ENCODE measurements at places on chromosomes 1 and 21. TPM values are rescaled to one million over a fixed set of nuclear protein-coding genes. Genes with fewer than 3 reads are reported as not detected.

GRCh38 chr1:77047978-77048614, 171.1 kb downstream of the PIGK start:
- H3K4me1 ChIP-seq = peaks cover 20% of the 10 kb centered on the region
- no peaks in the 10 kb centered on the region for H3K36me3 ChIP-seq
- H3K27ac ChIP-seq = no peak overlapping the region
- DNase-seq = no peak
- H3K4me3 ChIP-seq = no peak overlapping the region

GRCh38 chr1:156384007-156384406, 15.0 kb downstream of the RHBG start:
- H3K27me3 ChIP-seq = peaks cover 27% of the 10 kb centered on the region
- peaks cover 4% of the 10 kb centered on the region for H3K4me1 ChIP-seq
- DNase-seq = no peak
- no peaks in the 10 kb centered on the region for H3K36me3 ChIP-seq
- H3K27ac ChIP-seq = no peak overlapping the region

DNA sequence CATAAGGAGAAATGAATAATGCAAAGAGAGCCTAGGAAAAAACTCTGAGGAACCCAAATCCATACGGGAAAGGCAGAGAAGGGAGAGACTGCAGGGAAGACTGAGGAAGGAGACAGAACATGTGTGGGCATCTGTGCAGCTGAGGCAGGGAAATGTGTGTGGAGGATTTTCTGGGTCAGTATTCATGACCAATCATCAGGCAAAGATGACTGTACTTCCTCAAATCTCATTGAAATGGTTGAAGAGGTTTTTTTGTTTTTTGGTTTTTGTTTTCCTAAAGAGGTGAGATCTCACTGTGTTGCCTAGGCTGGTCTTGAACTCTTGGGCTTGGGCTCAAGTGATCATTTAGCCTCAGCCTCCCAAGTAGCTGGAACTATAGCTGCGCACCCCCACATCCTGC, 15.7 kb downstream of the DIP2A start:
- peaks cover 12% of the 10 kb centered on the region for H3K36me3 ChIP-seq
- no peak overlapping the region for H3K27ac ChIP-seq
- no peak for DNase-seq
- H3K27me3 ChIP-seq = no peaks in the 10 kb centered on the region

DNA sequence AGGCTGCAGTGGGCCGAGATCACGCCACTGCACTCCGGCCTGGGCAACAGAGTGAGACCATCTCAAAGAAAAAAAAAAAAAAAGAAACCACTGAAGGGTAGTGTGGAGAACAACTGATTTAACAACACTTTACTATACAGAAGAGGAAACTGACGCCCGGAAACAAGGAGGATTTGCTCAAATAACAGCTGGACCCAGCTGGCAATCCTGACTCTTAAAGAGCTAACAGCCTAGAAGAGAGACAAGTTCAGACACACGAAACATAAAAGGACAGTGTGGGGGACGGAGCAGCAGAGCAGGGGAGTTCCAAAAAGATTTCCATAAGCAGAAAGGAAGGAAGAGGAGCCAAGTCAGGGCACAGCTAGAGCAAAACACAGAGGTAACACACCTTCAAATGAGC, 4.4 kb downstream of the ECHDC2 start:
- H3K36me3 ChIP-seq = no peaks in the 10 kb centered on the region
- no peak overlapping the region for H3K4me3 ChIP-seq
- DNase-seq = no peak
- H3K4me1 ChIP-seq = peaks cover 17% of the 10 kb centered on the region
- H3K27ac ChIP-seq = no peak overlapping the region

DNA sequence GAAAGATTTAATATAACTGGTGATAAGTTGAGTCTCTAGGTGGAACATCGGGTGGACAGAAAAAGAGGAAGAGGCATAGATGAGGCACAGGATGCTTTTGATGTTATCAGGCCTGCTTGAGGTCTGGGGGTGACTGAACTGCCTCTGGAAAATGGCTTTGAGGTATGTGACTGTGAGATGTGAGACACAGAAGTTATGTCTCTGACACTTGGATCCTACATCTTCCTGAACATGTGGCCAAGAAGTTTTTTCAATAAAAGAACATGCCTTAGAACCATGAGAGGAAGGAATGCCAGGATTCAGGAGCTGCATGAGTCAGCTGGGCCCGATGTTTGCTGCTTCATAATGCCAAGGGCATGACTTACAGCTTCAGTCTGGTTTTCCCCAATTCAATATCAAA, 11.5 kb upstream of the AIM2 start:
- H3K36me3 ChIP-seq = no peaks in the 10 kb centered on the region
- H3K4me1 ChIP-seq = peaks cover 31% of the 10 kb centered on the region
- H3K4me3 ChIP-seq = no peak overlapping the region
- DNase-seq = no peak

PIK3CD gene
- total RNA-seq = 131 TPM

DNA sequence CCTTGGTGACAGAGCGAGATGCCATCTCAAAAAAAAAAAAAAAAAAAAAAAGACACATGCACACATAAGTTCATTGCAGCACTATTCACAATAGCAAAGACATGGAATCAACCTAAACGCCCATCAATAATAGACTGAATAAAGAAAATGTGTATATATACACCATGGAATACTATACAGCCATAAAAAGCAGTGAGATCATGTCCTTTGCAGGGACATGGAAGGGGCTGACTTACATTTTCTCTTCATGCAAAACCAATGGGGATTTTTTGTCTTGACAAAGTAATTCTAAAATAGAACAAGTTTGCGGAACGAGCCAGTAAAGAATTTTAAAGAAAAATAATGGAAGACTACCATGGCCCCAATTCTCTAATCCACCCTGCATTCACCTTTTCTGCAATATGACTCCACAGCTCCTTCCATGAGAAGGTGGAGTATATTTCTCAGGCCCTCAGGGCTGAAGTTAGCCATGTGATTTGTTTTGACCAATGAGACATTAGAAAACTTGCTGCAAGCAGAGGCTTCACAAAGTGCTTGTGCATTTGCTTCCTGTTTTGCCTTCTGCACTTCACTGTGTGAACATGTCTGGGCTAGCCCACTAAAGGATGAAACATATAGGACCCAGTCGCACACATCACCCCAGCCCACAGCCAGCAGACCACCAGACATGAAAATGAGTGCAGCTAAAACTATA, 78.8 kb upstream of the NR5A2 start:
- DNase-seq = no peak
- no peak overlapping the region for H3K4me3 ChIP-seq
- no peak overlapping the region for H3K27ac ChIP-seq
- no peaks in the 10 kb centered on the region for H3K36me3 ChIP-seq
- peaks cover 9% of the 10 kb centered on the region for H3K4me1 ChIP-seq
